Stimulated activated CD8-positive, alpha-beta memory T cell treated with anti-CD3 and anti-CD28 coated beads, Interleukin-4, amount 100 ng/mL, for 24 hours (primary cell): ENCODE measurements at places on chromosomes 2 and 18.

DNA sequence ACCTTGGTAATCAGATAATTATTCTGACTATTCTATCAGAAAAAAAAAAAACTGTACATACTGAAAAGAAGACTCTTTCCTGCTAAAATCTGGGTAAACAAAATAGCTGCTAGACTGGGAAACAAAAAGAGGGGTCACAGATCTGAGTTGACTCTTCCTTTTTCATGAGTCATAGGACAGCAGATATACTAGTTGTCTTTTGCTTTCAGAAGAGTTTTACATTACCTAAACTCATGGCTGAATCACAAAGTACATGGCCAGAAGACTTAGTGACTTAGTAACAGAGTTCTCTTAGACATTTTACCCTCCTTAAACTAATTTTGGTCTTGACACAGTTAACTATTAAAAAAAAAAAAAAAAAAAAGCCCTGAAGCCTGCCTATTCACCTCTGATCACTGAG, 834.0 kb upstream of the FSHR start:
- DNase-seq, result no peak

DNA sequence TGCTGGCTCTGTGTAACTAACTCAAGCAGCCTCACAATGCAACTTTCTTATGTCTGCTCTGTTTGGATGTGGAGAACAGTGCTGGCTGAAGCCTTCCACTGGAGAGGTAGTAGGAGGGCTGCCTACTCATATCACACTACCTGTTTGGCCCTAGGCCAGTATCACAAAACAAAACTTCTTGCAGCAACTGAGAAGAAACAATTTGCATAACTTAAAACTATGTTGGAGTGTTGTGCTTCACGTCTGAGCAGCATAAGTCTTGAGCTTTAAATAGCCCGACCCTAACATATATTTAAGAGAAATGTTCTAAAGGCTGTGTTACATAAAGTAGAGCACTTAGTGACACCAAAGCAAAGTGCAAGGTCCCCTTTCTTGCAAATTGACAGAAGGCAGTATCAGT, 204.9 kb upstream of the ACVR2A start:
- no peak for DNase-seq

DNA sequence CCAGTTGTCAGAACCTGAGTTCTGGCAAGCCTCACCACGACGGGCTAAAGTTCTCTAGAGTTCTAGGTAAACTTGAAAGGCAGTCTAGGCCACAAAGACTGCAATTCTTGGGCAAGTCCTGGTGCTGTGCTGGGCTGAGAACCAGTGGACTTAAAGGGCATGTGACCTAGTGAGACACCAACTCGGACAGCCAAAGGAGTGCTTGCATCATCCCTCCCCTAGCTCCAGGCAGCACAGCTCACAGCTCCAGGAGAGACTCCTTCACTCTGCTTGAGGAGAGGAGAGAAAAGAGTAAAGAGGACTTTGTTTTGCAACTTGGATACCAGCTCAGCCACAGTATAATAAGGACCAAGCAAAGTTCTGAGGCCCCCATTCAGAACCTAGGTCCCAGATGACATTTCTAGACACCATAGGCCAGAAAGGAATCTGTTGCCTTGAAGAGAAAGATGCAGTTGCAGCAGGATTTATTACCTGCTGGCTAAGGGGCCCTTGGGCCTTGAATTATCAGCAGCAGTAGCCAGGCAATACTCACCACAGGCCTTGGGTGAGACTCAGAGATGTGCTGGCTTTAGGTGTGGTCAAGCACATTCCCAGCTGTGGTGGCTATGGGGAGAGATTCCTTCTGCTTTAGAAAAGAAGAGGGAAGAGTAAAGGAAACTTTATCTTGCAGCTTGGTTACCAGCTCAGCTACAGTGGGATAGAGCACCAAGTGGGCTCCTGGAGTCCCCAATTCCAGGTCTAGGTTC, 51.8 kb downstream of the UPP2 start:
- DNase-seq, result no peak

DNA sequence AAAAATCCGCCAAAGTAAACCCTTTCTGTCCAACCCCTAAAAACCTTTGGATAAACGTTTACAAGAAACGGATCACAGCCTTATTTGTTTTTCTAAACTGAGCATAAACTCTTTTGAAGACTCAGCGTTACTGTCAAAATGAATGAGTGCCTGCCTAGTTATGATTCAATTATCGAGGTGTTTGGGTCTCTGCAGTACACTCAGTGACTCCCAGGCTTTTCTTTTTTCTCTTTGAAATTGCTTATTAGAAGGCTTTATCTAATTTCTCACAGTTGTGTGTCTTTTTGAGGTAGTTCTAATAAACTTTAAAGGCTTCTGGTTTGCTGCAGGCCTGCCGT, 663 bp downstream of the RHBDD1 start:
- no peak for DNase-seq

DNA sequence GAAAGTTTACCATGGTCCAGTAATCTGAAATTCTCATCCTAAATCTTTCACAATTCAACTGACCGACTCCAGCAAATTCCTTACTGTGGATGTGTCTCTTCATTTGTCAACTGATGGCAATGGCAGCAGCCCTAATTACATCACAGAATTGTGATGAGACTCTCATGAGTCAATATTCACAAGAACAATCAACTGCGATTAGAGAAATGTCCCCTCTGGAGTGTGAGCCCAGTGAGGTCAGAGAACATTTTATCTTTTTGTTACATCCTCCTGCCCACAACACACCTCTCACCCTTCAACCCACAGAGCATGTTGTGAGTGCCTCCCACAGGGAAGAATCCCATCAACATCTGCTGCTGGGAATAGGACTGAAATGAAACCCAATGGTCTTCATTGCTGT, 73.6 kb downstream of the CD226 start:
- DNase-seq, result no peak

DNA sequence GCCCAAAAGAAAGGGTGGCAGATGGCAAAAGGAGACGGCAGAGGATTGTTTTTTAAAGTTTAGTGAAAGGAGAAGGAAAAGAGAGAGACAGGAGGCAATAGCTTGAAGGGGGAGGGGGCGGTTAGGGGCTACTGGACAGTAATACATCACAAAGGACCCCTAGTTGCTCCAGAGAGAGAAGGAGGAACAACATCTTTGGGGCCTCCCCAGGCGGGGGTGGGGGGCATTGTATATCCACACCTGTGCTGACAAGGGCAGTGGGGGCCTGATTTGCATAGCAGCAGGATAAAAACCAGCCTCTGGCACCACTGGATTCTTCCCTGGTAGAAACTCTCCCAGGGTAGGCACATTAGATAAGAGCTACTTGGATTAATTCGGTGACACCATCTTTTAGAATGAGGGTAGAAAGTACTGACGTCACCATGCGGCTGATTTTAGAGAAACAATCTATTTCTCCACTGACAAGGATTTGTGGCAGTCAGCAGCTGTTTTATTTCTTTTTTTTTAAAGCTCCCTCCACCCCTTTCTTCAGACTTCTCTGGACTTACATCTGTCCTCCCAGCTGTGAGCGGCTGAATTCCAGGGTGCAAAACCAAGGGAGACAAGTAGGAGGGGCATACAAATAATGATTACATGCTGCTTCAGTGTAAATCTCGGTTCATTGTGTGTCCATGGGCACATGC, 199.8 kb upstream of the NRP2 start:
- DNase-seq, result no peak

DNA sequence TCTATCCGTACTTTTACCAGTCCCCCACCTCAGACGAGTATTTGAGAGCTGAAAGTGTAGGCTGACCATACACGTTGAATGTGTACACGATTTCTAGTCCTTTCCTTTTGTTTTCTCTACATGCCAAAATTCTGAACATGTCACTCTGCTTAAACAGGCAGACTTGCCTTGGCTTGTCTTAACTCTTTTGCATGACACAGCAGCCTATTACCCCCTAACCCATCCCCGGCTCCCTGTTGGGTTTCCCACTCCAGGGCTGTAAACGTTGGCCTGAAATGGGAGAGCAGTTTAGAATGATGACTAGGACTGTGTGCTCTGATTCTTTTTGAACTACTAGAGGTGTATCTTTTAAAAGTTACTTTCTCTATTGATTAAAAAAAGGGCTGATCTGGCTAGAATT, 19.1 kb downstream of the MTCL1 start:
- no peak for DNase-seq

DNA sequence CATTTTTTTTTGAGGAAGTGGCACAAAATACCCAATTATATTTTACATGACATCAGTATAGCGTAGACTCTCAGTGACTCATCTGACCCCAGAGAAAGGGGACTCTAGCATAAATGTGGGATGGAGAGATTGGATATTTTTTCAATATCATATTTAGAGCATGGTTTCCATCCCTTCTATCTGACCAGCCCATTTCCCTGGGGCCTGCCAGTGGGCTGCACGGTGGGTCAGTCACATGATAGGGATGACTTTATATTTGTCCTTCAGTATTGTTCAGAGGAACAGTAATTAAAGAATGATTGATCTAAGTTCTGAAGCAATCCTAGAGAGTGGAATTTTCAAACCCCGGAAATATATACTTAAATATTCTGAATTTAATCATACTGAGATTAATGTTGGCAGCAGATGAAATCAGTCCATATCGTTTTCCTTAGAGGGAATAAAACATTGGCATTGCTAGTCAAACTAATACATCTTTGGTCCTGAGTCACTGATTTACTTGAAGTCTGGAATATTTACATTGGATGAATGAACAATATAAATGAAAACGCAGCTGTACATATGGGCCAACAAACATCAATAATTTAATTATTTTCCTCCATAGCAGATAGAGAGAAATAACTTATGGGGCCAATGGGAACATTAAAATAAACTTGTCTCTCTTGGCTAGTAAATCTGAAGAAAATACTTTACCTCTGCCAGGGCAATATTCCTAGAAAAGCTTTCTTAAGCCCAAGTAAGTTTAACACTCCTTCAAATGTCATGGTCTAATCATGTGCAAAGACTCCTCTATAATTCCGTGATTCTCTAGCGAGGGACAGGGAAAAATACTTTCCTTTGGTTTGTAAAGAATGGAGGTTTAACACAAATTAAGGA, 563.6 kb upstream of the PKDCC start:
- DNase-seq, result no peak

GRCh38 chr18:8397034-8397433, 212.2 kb upstream of the RAB12 start:
- no peak for DNase-seq

DNA sequence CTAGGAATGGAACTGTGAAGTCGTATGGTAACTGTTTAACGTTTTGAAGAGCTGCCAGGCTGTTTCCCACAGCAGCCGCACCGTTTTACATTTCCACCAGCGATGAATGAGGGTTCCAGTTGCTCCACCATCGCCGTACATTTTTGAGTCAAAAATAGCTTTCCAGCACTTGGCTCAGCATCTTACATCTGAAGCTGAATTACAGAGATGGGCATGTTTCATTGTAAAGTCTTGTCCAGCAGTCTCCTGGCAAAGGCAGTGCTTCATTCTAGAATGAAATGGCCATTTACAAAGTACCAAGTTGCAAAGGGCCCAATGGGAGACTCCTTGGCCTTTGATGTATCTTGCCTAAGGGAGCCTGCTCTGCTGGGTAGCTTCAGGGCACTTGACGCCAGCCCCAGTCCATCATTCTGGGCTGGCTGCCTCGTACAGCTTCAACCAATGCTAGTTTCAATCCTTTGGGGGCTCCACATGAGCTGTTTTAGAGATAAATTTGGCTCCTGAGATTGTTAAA, 45.1 kb downstream of the ATIC start:
- DNase-seq, result no peak

DNA sequence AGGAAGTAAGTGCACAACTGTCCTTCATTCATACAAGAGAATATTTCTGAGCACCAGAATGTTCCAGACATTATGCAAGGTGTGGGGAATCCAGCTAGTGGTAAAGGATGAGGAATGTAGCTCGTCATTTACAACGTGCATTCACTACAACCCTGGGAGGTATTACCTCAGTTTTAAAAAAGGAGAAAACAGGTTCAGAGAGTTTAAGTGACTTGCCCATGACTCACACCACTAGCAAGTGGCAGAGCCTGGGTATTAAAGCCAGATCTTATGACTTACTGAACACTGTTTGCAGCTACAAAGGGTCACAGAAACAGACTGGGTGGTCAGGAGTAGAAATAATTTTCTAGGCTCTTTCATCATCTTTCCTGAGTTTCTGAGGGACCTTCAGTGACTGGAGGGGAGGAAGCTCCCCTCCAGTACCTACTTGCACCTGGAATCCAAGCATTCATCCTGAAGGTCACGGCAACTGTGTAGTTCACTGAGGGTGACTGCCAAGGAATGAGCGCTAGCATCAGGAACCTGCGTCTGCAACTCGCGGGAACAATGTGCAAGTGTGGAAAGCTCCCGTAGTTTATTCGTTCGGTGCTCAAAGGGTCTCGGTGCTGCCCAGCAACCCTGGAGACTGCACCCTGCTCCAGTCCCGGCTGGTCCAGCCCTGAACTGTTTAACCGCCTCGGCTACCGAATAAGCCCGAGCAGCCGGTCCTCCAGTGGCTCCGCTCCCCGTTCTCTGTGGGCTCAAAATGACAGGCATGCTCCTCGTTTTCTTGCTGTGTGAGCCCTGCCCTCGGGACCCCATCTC, 647 bp downstream of the CCDC121 start:
- no peak for DNase-seq

DNA sequence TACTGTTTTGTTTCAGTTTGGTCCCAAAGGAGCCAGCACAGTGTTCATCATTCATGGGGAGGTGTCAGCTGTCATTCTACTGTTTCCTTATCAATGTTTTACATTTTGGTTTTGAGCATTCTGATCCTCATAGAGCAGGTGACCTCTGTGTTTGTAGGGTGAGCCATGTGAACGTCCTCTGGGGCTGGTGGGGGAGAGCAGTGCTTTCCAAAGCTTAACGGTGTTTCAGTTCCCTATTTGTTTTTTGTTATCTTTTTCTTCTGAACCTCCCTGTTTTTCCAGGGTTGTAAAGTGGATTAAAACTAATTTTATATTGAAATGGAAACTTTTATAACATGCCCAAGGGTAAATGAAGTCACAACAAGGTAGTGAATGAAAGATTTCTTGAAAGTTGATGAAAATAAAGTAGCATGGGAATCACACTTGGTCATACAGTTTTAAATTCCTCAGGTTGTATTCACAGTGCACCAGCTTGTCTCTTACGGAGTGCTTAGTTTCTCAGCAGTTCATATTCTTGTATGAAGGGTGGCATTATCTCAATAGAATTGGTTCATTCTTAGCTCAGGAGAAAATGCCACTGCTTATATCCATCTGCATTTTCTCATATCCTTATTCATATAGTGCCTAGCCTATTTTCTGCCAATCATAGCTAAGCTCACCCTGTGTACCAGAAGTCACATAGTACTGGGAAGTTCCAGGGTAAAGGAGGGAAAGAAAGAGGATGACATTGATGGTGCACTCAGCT, 54.5 kb downstream of the MAP4K4 start:
- no peak for DNase-seq

GRCh38 chr18:72246076-72246475, 298.1 kb downstream of the CBLN2 start:
- no peak for DNase-seq
